ENCODE measurements at places on chromosomes 5 and 9.

DNA sequence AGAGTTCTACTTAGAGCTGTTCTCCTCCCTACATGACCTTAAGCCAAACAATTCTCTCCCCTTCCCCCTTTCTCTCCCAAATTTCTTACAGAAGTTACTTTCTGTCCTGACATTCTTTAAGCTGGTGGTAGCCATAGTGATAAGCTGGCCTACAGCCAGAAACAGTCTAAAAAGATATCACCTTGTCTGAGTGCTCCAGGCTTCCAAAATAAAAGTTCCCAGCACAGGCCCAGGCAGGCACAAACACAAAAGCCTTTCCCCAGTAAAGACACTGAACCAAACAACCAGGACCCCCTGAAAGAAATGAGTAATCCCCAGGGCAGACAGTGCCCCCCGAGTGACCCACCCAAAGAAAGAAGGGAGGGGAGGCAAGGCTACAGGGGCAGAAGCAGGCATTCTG lies 19.2 kb downstream of the SIL1 start:
- no peak for DNase-seq

- DNase-seq, result no peak
Observed at GRCh38 chr5:133682451-133682850, 70.1 kb upstream of the FSTL4 start.

- no peak for DNase-seq
Observed at GRCh38 chr5:145495741-145496140, 339.4 kb downstream of the PRELID2 start.

- DNase-seq, result peak; percentile 25
Observed at GRCh38 chr5:96344678-96345577, 88.1 kb downstream of the PCSK1 start.

DNA sequence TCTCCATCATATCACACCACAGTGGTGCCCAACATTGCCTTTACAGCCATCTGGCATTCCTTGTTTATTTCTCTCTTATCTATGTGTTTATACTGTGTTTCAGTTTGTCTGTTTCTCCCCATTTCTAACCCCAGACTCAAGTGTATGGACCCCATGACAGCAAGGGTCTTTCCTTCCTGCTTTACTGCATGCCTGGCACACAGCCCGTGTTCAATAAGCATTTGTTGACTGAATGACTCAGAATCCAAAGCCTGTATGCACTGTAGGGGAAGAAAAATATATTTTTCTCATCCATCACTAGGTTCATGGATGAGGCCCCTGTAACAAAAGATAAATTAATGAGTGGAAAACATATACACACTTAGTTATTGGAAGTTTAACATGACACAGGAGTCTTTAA lies 190.8 kb upstream of the SEMA6A start:
- no peak for DNase-seq

DNA sequence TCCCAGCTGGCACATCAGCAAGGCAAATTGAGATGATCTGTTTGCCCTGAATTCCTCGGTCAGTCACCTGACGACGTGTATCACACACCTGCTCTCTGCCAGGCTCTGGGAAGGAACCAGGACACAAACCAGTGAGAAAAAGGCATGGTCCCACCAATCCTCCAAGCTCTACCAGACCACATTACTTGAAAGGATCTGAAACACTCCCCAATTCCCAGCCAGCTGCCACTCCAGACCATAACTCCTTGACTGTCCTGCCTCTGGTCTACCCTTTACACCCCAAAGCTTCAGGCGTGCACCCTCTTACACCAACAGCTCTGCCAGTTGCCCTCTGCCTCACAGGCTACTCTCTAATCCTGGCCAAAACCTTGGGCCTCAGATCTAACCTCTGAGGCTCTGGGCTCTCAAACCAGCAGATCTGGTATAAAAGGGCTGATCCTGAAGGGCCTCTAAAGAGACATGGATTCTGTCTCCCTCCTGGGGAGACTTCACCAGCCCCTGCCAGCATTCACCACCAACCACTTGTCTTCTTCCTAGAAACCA lies 6.8 kb downstream of the MGAT1 start:
- DNase-seq, result no peak

GRCh38 chr5:100860407-100860806 lies 42.7 kb downstream of the ST8SIA4 start:
- DNase-seq, result no peak

DNA sequence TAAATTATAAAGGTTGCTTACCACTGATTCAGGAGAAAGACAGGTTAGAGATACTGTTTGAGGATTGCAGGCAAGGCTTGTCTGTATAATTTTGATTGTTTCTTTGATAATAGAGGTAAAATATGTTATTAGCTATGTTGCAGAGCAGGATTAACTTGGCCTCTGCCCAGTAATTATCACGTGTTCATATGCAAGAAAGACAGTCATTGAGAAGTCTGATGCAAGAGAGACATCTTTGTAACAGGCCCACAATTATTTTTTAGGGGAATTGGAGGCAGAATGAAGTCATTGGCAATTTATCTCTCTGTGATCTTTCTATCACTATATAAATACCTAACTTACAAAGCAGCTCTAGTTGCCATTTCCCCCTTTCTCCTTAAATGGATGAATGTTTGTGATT lies 46.0 kb downstream of the SLC44A1 start:
- no peak for DNase-seq

GRCh38 chr9:77816641-77817341 lies 168.7 kb upstream of the GNA14 start:
- DNase-seq, result no peak

DNA sequence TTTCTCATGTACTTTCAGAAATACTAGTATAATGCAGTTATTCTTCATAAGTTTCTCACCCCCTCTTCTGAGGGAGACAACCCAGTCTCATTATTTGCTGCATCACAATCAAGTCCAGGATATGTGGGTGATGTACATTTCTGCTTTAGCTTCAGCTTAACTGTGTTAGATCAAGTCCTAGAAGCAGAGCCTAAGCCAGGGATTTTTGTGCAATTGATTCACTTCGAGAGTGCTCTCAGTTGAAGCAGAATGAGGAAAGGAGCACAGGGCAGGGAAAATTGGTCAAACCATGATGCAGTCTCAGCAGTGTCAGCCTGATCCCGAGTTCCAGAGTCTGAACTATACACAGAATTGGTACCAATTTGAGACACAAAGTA lies 15.1 kb downstream of the HNRNPK start:
- no peak for DNase-seq

DNA sequence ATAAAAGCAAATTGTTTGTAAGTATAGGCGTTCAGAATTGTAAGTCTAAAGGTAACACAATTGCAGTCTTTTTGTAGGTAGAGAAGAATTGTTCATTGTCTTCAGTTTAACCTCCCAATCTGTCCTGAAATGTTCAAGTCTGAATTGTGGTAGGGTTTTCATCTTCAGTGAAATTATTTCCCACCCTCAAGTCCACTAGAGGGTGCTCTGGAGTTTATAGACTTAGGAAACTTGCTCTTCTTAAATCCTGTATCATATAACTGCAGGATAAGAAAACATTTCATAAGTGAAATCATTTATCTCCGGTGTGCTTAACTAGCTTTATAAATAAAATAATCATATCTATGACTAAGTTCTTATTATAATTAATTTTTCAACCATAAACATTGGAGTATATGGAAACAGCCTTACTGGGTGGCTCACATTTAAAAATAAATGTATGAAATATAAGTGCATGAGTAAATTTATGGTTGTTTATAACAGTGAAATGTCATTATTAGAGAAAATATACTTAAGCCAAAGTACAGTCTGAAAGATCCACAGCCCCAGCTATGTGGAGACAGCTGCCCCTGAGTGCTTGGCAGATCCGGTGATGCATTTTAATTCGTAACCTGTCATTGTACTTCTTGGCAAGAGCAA lies 182.4 kb upstream of the OTULINL start:
- no peak for DNase-seq

DNA sequence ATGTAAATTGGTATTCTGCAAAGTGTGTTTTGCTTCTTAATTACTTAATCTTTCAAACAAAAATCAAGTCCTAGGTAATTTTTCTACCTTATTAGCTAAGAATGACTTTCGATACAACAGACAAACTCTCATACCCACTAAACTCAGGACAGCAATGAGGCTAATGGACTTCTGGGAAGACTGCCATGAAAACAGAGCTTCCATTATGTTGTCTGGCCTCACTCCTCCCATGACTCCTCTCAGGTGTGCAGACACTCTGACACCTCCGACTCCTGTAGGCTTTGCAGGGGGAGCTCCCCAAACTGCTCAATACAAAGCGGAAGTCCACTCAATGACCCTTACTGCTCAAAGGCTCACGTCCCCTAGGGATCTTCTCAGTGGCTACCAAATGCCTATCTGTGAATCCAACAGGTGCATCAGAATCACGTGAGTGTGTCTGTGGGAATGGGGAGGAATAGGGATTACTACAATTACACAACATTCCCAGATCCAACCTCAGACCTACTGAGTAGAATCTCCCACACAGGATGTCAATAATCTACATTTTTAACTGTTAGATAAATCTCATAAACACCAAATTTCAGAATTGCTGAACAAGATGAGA lies 289.9 kb downstream of the RAB3C start:
- no peak for DNase-seq

GRCh38 chr9:127873223-127873691 lies 4.2 kb downstream of the AK1 start:
- DNase-seq, result no peak

DNA sequence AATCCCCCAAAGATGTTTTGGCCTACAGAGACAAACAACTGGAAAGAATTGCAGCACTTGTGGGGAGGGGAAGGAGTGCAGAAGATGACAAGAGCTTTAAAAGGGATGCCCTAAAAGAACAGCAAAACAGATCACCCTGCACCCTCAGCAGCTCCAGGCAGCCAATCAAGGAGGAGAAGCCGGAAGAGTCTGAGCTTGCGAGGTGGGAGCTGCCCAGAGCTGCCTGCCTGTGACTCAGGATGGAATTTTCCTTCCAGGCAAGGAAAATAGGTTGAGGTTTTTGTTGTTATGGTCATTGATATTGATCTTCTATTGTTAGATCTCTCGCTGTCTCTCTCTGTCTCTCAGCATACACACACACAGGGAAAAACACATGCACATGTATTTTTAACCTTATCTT lies 70.3 kb upstream of the MAP1B start:
- DNase-seq, result no peak

- DNase-seq, result no peak
Observed at GRCh38 chr9:16252616-16253015, 617.9 kb downstream of the BNC2 start.

DNA sequence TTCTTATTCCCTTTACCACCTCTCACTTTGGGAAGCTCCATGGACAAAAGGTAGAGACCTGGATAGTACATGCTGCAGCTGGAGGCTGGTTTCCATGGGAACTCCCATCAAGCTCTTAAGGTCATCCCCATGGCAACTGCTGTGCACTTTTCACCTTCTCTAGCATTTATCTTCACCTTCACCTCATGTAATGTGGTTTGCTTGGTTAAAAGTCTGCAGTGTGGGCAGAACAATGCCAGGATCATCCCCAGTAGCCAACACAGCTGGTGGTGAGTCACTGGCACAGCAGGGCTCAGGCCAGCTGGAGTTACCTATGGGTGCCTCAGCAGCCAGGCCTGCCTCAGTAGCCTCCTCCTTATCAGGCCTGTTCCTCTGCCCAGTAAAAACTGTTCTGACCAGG lies 210.5 kb downstream of the GRIA1 start:
- no peak for DNase-seq

- no peak for DNase-seq
Observed at GRCh38 chr5:114266374-114266773, 95.5 kb upstream of the KCNN2 start.

- DNase-seq, result no peak
Observed at GRCh38 chr5:96875791-96876291, 459 bp upstream of the ERAP2 start.

GRCh38 chr5:5419291-5420210 lies 2.9 kb upstream of the ICE1 start:
- DNase-seq, result no peak

DNA sequence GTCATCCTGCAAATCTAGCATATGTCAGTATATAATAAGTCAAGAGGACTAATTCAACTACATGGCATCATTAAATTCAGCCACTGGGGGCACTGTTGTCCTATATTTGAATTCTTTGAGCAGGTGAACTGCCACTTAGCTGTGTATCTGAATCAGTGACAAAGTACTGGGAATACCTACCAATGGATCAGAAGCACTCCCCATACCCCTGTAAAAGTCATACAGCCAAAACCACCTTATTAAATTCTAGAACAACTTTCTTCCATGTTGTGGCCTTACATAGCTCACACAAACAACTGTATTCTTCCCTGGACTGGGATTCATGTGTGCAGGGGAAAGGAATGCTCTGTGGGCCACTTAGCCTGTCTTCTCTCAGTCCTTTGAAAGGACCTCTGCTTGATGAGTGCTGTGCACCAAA lies 57.4 kb upstream of the PLPP6 start:
- DNase-seq, result no peak

- DNase-seq, result no peak
Observed at GRCh38 chr5:8192840-8193239, 323.9 kb downstream of the MTRR start.

- no peak for DNase-seq
Observed at GRCh38 chr5:81517462-81517861, 123.5 kb upstream of the ACOT12 start.

GRCh38 chr5:33934176-33934575 lies 2.0 kb upstream of the RXFP3 start:
- DNase-seq, result no peak

GRCh38 chr5:108366500-108366899 lies 15.4 kb downstream of the FBXL17 start:
- no peak for DNase-seq

DNA sequence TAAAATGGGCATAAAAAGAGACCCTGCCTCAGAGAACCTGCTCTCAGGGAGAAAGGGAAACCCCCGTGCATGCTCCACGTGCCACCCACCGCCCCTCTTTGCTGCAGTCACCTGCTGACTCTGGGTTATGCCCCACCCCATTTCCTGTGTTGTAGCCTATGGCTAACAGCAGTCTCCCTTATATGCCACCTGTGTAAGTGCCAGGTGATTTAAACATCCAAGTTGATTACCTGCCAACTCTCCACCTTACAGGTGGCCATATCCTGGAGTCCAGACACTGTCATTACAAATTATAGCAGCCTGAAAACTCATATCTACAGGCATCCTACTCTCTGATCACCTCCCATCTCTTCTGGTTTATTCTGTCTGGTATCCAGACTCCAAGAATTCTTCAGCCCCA lies 242.6 kb downstream of the HSPA4 start:
- DNase-seq, result no peak

DNA sequence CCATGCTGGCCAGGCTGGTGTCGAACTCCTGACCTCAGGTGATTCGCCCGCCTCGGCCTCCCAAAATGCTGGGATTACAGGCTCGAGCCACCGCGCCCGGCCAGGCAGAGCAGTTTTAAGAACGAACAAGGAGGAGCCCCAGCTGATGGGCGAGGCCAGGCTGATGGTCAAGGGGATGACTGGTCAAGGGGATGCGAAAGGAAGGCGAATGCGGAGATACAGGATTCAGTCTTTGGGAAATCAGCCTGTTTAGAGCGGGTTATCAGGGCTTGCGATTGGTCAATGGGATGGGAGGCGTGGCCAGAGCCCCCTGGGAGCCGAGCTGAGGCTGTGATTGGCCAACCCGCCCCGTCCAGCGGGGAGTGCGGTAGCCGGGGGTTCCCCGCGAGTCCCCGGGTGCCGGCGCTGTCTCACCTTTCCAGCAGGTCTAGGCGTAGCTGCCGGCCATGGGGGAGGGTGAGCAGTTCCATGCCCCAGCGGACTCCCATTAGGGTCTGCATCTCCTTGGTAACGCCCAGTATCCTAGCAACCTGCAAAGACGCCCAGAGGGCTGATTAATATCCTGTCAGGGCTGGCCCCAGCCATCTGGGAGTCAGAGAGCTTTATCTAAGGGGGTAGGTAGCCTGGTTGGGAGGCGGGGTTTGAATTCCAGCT lies 7.5 kb upstream of the TOR2A start:
- DNase-seq, result no peak

GRCh38 chr5:77102549-77102948 lies 15.5 kb upstream of the ZBED3 start:
- no peak for DNase-seq

Data from NCI-H1417 treated with DMSO at 0.1 percent for 48 hours (cell line).